RWPE2 (cell line): ENCODE measurements at places on chromosomes 13 and 19.

DNA sequence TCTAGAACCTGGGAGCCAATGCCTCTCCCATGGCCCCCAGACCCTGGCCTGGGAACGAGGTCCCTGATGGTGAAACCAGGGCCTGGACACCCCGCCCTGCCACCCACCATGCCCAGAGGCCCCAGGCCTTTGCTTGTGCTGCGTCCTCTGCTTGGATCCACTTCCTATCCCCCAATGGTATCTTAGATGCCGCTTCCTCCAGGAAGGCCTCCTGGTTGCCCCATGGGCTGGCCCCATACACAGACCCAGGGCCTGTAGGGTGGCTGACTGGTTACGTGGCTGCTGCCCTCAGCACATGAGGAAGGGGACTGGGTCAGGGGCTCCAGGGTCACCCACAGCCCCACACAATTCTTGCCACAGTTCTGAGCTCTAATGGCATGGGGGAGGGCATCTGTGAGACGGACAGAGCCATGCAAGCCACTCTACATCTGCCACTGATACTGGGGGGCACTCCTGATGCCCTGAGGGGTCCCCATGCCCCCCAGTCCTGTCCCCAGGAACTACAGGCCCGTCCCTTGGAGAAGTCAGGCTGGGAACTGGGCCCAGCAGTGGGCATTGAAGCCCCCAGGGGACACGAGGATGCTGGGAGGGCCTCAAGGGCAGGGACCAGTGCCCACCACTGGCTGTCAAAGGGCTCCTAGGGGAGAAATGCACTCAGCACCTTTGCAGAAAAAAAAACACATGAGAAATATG is 5.0 kb downstream of the RPL36 start:
- DNase-seq: no peak

DNA sequence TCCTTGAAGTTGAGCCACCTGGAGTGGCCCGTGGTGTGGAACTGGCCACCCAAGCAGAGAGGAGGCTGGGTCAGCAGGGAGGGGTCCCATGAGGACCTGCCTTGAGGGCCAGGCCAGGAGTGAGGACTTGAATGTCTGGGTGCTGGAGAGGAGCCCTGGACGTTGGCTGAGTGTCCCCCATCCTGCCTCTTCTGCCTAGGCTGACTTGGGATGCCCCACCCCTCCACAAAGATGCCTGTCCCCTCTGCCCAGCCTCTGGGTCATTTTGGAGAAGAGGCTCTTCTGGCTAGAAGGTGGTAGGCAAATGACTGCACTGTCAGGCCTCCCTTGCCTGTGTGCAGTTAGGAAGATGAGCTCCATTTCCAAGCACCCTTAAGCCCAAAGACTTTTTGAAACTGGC is 1.7 kb downstream of the SSBP4 start:
- DNase-seq: no peak

GRCh38 chr19:45451131-45451849 is 16.5 kb upstream of the FOSB start:
- no peak for DNase-seq

- no peak for DNase-seq
Observed at GRCh38 chr19:30593975-30594745, 222.0 kb downstream of the ZNF536 start.

DNA sequence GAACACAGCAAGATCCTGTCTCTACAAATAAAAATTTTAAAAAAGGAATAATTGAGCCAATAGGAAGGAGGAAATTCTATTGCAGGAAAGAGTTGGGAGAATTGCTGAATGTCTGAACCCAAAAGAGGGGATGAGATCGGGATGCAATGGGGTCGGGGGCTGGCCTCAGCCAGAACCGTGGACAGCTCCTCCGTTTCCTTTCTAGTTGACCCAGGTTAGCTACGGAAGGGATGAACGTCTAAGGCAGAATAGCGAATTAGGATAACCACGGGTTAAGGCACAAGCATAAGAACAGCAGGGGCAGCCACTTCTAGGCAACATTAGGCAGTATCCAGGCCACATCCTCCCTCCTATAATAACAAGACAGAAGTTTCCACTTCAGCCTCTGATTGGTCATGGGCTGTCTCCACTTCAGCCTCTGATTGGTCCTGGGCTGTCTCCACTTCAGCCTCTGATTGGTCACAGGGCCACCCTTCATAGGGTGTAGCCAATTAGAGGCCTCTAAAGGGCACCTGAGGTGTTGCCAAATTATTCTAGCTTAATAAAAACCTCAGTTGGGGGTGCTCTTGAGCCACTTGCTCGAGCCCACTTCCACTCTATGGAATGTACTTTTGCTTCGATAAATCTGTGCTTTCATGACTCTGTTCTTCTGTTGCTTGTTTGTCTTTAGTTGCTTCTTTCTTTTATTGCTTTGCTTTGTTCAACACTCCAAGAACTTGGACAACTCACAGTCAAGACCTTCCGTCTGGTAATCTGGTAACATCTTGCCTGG is 24.9 kb upstream of the TPM4 start:
- DNase-seq: no peak

DNA sequence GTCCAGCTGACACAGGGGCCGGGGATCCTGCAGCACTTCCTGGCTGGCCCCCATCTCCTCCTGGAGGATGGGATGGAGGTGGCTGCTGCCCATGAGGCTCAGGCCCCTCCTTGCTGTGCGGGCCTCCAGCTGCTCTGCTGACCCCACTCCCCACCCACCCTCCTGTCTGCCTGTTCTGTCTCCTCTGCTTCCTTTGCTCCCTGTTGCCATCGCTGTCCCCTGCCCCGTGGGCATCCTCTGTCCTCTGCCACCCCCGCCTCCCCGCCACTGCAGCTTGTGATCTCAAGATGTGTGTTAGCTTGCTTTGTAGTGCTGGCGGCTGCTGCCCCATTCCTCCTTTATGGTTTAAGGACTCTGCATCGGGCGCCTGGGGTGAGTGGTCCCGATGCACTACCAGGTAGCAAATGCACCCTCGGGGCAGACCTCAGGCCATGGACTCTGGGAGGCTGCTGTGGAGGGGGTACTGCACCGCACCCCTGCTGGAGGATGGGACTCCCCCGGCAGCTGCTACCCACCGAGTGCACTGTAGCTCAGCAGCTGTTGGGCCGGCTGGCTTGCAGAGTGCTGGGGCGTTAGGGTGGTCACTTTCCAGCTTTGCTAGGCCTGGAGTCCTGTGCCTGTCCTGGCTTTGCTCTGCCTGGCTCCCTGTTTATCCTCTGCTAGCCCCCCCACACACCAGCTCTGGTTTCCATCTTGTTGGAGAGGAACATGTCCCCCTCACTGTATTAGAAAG is 15.8 kb upstream of the C19orf33 start:
- DNase-seq: no peak
